Suppressor macrophage treated with lipopolysaccharide for 1 hour (primary cell): ENCODE measurements at places on chromosomes 2 and 18.
A peak's percentile ranks its signal among the peaks of the same experiment; 100 is the strongest.

DNA sequence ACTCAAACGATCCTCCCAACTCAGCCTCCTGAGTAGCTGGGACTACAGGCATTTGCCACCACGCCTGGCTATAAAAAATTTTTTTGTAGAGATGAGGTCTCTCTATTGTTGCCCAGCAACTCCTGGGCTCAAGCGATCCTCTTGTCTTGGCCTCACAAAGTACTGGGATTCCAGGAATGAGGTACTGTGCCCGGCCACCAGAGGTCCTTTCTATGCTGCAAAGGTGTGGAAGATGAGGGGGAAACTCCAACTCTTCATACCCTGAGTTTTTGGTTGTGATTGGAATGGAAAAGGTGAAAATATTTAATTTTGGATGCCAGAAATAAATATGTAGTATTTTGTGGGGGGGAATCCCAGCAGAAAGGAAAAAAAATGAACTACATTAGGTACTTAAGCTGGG lies 36.0 kb downstream of the MRPL33 start:
- peak; percentile 29 for DNase-seq

- peak; percentile 81 for DNase-seq
Measured at GRCh38 chr2:64105670-64106461, 38.4 kb downstream of the PELI1 start.

GRCh38 chr18:24831871-24832665 lies 371.6 kb downstream of the HRH4 start:
- DNase-seq = no peak

DNA sequence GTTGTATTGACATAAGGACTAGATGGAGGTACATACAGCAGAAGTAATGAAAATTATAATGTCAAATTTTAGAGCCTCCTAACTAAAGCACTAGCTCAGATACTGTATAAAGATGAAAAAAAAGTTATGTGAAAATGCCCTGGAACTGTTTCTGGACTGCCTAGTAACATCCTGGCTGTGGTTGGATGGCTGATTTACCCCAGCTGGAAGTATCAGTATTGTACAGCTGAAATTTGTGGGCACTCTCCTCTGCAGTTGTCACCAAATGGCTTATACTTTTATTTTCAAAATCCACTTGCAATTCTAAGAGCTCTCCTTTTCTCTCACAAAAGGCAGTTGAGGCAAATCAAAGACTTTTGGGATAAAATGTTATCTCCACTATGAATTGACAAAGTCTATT lies 239.2 kb downstream of the RPIA start:
- no peak for DNase-seq

DNA sequence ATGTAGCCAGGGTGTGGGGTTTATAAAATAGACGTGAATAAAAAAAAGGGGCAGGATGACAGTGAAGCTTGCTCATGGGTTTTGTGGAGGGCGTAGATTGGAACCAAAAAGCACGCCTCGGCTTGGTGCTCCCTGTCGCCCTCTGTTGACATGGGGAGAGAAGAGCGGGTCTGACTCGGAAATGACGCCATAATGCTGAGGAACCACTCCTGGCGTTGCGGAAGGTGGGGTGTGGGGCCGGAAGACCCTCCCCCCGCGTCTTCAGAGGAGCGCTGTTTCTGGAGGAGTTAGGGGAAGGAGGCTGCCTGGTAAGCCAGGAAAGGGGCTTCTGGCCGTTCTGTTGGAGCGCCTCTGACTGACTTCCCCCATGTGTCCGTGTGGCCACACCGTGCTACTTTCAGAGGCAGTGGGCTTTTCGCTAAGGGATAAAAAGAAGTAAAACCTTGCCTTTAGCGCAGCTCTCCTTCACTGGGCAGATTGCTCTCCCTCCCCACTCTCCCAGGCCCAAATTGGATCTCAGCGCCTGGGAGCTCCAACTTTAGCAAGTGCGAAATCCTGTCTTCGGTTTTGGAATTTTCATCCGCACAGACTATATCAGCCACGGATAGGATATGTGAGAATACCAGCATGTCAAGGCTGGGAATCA lies 42.8 kb downstream of the PLEKHA3 start:
- DNase-seq = peak; percentile 87

DNA sequence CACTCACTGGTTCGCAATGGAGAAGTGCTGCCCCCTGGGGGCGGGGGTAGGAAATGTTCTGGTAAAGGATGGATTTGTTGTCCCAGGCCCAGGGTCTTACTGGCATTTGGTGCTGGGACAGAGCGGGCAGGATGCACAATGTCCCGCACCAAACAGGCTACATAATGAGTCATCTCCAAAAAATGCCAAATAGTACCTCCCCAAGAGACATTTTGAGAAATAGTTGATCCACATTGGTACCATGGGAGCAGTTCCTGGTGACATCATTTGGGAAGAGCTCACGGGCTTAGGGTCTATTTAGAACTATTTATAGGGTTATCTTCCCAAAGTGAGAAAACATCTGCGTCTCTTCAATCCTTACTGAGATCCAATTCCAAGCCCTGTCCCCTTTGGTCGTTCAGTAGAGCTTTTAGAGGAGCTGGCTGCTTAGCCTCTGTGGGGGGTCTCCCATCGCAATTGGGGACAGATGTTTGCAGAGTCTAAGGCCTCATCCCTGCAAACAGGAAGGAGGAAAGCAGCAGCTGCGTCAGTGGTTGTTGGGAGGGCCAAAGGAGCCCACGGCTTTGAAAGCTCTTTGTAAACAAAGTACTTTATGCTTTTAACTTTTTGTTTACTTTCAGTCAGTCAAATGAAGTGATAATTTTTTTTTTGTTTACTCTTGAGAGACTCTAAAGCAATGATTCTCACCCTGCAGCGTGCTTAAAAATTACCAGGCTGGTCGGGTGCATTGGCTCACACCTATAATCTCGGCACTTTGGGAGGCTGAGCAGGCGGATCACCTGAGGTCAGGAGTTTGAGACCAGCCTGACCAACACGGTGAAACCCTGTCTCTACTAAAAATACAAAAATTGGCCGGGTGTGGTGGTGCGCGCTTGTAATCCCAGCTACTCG lies 49.3 kb downstream of the GREB1 start:
- peak; percentile 77 for DNase-seq

DNA sequence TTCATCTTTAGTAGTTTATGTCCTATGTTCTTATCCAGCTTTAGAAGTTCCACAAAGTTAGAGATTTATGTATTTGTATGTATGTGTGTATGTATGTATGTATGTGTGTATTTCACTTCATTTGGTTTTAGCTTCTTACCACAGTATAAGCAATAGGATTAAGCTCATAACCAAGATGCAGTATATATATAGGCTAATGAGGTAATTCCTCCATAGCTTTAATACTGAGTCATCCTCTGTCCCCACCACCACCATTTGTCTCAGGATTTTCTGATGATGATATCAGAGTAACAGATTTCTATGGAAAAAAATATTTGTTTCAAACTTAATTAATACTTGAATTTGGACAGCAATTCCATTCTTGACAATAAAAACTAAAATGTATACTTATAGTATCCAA lies 159.2 kb downstream of the SOX11 start:
- DNase-seq = no peak

- DNase-seq = no peak
Measured at GRCh38 chr2:48218169-48218568, 311.8 kb upstream of the STON1 start.

DNA sequence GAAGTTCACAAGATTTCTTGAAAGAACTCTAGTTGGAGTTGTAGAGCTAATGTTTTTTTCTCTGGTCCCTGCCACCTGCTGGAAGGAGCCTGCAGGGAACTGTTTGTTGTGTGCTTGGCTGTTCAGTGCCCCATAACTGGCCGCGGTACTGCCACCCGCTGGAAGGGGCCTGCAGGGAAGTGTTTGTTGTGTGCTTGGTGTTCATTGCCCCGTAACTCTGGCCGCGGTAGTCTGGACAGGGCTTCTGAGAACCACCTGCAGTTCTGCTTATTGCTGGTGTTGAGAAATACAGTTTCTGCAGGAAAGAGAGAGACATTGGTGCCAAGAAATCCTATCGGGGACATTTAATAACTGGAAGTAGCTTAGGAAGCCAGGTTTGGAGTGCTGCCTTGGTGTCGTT lies 58.1 kb downstream of the AGAP1 start:
- DNase-seq = no peak

- DNase-seq = no peak
Measured at GRCh38 chr2:82675186-82675585, 1783.9 kb downstream of the SUCLG1 start.

DNA sequence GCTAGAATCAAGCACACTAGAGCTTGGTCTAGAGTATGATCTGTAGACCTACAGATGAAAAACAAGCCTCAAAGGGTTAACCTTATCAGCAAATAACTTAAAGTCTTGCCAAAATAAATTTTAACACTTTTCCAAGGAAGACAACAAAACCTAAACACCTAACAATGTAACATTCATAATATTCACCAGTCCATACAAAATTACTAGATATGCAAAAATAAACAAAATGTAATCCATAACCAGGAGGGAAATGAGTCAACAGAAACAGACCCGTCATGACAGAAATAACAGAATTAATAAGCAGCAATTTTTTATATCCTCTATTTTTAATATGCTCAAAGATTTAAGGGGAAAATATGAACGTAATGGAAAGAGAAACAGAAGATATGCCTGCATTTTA lies 36.1 kb downstream of the TRAK2 start:
- DNase-seq = no peak

DNA sequence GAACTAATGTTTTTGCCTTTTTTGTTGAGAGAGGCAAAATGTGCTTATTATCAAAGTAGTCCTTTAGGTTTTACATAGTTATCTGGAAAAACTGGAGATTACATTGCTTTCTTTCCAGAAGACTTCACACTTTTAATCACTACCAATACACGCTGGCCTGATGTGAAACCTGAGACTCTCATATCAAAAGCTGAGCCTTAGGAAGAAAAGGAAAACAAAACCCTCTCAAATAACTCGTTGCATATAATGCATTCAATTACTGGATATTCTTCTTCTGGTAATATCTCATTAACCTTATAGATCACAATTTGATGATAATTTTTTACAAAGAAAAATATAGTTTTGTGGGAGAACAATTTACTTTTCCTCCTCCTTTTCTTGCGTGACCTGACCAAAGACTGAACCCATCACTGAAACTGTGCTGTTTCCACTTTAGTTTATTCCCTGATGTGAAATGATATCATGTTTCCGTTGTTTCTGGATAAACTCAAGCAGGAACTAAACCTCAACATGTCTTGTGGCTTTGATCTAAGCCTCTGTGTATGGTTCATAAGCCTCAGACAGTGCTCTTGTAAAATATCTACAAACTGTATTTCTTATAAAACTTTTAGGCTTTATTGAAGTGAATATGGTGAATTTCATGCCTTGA lies 332.4 kb downstream of the GULP1 start:
- DNase-seq = no peak

DNA sequence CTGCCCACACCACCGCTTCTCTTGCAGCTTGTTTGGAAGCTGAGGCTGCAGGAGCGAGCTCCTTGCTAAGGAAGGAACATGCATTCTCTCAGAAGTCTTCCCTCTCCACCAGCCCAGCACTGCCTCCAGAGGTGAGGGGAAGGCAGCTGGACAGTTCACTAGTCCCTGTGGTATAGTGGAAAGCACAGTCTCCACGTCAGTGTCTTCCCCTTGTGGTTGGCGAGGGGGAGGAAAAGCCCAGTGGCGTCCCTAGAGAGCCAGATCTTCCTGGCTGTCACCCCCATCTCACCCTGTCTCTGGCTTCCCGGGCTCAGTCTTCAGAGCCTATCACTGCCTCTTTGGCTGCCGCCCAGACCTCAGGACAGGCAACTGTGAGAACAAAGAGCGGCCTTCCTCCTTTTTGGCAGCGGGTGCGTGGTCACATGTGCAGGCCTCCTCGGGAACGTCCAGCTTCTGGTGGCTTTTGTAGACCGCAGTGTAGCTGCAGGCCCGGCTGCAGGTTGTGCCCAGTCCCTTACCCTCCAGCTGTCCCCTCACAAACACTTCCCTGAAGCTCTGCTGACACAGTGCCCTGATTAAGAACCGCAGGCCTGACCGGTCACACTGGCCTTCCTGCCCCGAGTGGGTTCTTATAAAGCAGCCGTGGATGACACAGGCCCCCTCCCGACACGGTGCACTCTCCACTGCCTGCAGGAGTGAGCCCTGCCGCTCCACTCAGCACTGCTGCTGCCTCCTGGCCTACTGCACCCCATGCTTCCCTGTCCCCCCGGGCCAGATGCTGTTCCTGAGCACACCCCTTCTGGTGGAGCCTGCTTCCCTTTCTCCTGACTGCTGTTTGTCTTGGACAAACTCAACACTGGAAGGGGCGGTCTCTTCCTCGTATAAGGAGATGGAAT lies 90.9 kb downstream of the RNF144A start:
- peak; percentile 82 for DNase-seq

DNA sequence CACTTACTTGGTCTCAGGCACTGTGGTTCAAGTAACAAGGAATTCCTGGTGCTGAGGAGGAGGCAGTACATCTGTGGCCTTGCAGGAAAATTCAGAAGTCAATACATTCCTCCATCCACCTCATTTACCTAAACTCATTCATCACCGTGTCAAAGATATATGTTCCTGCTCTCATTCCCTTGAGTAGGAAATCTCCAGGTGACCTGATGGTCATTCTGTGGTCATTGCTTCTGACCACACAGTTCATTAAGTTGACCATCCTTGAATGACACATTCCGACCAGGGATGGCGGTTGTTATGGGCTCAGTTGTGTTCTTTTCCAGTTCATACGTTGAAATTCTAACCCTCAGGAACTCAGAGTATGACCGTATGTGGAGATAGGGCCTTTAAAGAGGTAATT lies 2.1 kb upstream of the STK17B start:
- no peak for DNase-seq

DNA sequence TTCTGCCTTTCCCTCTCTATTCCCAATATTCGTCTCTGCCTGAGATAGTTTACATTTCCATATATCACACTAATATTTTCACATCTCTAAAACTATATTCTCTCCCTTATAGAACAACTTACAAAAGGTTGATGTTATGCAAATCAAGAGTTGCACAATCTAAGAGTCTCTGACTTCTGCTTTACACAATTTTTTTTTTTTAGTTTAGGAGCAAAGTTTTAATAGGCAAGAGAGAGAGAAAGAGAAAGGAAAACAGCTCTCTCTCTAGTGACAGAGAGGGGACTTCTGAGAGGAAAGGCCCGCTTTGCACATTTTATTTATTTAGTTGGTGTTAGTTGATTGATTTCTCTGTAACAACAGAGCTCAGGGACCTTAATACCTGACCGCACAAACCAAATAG lies 380.2 kb downstream of the TXNL1 start:
- DNase-seq = peak; percentile 78

DNA sequence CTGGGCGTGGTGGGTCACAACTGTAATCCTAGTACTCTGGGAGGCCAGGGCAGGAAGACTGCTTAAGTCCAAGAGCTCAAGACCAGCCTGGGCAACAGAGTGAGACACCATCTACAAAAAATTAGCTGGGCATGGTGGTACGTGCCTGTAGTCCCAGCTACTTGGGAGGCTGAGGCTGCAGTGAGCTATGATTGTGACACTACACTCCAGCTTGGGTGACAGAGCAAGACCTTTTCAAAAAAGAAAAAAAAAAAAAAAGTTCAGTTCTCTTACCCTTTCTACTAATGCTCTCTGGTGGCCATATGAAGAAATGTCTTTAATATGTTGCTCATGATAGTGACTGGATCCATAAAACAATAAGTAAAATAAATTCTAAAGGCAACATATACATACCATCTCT lies 14.9 kb downstream of the TYW5 start:
- peak; percentile 53 for DNase-seq
